ENCODE measurements at places on chromosomes 6 and 20.
A peak's percentile ranks its signal among the peaks of the same experiment; 100 is the strongest.

DNA sequence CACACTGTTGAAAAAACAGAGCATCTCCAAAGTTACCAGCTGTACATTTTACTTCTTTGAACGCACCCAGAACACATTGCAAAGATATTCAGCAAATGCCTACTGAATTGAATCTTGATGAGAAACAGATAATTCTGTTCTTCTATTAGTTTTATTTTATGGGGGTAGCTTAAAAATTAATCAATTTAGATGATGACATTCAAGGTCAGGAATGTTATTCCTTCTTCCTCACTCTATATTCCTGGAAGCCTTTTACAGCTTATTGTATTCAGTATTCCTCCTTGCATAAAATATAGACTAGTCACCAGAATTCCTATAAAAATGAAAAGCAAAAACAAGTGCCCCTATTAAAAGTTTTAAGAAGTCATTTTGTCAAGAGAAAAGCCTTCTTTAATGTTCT, 21.4 kb upstream of the GMDS start:
- DNase-seq = no peak

DNA sequence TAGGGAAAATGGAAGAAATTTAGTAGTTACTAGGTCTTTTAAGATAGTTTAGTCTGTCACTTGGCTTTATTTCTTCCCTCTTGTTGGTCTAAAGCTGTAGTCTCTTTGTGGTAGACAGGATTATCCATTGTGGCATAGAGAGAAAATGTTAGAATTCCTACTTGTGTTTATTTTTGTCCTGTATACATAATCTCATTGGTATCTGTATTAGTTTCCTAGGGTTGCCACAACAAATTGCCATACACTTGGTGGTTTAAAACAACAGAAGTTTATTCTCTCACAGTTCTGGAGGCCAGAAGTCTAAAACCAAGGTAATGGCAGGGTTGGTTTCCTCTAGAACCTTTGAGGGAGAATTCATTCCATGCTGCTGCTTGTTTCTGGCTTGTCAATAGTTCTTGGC, 119.4 kb downstream of the ZFAND3 start:
- peak; percentile 25 for DNase-seq

DNA sequence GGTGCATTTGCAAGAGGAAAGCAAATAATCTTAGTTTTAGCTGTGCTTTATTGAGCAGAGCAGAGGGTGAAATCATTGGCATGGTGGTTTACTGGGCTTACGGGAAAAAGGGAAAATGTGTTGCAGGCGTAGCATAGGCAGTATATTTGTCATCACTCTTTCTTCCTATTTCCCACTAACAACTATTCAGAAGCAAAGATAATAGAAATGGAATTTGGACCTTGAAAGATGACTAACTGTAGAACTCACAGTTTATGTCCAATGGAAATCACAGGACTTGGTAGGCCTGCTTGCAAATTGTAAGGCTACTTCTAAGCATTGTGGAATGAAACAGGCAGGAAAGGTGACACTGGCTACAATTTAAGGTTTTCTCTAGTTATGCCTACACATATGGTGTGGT, 611.9 kb upstream of the MAN1A1 start:
- DNase-seq = peak; percentile 8

DNA sequence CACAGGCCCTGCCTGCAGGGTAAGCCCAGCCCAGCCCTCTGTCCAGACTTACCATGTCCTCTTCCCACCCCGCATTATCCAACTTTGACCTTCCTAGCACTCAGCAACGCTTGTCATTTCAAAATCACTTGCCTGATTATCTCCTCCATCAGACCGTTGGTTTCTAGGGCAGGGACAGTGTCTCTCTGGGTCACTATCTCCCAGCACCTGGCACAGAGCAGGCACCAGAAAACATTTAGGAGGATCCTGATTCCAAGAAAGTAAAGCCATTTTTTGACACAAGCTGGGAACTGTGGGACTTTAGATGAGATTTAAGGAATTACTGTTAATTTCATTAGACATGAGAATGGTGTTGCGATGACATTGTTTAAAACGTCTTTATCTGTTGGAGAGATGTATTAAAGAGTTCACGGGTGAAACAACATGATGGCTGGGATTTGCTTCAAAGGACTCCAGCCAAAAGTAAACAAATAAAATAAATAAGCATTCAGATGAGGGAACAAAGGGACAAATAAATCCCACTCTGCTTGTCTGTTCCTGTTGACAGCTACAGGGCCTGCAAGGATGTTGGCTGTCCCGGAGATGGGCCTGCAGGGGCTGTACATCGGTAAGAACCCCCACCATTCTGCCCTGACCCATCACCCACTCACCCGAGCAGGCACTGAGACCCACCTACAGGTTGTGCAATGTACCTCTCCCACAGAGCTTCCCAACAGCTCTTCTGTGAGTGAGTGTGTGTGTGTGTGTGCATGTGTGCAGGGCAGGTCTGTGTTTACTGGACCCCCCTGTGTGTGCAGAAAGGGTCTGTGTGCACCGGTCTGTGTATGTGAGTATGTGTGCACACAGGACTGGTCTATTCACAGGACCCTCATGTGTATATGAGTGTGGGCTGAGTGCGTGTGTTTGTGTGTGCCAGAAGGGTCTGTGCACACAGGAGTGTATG, 5.9 kb downstream of the HSPA12B start:
- DNase-seq = no peak

GRCh38 chr6:125287718-125288117, 14.0 kb downstream of the HDDC2 start:
- no peak for DNase-seq

GRCh38 chr6:125812394-125813292, 21.9 kb downstream of the NCOA7 start:
- DNase-seq = peak; percentile 87

DNA sequence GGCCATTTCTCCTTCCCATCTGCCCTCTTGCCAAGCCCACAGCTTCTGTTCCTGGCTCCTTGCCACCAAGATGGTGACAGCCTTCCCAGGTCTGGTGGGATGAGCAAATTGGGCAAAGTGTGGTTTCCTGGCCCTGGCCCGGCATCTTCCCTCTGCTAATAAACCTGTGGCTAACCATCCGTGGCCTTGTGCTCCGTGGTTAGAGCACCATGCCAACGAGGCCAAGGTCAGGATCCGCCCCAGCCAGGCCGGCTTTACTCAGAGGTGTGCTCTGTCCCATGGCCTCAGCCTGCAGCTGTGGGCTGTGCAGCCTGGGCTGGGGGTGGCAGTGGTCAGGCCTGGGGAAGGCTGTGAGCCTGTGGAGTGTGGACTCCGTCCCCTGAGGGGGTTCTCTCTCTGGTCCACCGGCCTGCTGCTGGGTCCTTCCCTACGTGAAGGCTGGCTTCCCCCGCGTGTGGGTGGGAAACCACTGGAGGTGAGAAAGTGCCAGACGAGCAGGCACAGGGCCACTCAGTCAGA, 117.4 kb downstream of the VEGFA start:
- DNase-seq = no peak

GRCh38 chr6:39361657-39362486, 39.4 kb upstream of the KCNK16 start:
- no peak for DNase-seq

GRCh38 chr6:158219228-158219627, 51.1 kb downstream of the GTF2H5 start:
- DNase-seq = peak; percentile 92

DNA sequence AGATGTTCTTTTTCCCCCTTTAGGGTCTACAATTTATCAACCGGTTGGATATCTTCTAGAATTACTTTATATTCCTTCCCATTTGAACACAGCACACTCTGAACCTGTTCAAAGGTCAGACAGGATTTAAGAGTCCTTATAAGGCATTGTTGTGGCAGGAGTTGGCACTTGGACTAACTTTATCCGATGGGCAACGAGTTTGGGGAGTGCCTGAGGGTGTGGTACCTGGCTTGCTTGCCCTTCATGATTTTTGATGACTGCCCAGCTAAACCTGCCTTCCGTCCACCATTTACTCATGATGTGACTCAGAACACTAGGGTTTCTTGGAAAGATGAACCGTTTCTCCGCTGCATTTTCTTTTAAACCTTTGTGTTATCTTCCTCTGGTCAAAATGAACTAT, 285.2 kb downstream of the FOXC1 start:
- no peak for DNase-seq

DNA sequence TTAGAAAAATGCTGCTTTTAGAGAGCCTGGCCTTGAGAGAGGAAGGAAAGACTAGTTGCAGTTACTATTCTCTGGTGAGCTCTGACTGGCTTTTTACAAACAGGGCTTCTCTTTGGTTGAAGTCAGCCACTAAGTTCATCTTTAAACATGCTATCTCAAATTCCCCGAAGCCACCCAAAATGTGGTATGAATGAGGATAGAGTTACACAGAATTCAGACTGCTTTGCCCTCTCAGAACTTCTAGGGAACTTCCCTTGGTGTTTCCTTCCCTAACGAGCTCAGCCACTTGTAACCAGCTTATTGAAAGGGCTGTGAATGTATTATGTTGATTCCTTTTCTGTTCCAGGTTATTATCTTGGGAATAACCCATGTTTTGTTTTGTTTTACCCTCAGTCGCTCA, 73.5 kb downstream of the EFHC1 start:
- no peak for DNase-seq

- peak; percentile 71 for DNase-seq
Measured at GRCh38 chr6:139540276-139540675, 165.8 kb upstream of the CITED2 start.
